ENCODE measurements at places on chromosomes 6 and 20.

GRCh38 chr20:8782804-8783203 lies 286.1 kb upstream of the PLCB4 start:
- DNase-seq: no peak

- DNase-seq: no peak
Observed at GRCh38 chr6:116562614-116563013, 8.7 kb upstream of the RWDD1 start.

- no peak for DNase-seq
Observed at GRCh38 chr6:42400061-42400760, 51.5 kb downstream of the TRERF1 start.

DNA sequence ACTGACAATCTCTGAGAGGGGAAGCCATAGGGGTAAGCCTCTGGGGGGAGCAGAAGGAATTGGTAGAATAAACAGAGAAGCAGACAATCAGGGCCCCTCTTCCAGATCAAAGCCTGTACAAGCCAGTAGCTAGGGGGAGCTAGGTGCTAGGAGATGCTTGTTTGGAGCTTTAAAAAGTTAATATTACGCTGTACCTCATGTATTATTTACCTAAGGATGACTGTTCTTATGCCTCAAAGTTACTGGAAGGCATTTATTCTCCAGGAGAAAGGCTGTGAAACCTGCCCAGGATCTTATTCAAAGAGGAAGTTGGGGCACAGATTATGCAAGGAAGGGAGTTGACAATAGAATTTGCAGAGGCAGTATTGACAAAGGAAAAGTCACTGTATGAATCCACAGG lies 111.8 kb upstream of the SLC35F1 start:
- DNase-seq: no peak

- DNase-seq: no peak
Observed at GRCh38 chr20:36744243-36744642, 1.6 kb downstream of the NDRG3 start.

- no peak for DNase-seq
Observed at GRCh38 chr6:104118274-104118673, 741.4 kb downstream of the HACE1 start.

DNA sequence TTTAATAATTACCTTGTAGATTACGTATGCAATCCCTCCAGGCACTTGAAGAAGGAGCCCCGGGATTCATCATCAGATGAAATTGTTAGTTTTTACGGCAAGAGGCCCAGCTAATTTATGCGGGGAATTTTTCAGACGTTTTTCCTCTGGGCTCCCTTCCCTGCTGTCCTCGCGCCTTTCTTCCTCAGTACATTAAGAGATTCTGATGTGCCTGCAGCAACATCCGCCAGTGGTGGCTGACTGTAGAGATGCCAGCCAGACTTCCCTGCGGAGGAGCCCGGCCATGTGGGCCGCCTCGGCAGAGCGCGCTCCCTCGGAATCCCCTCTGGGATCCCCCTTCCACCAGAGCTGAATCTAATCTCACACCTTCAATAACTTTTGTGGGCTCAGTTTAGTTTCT lies 46.4 kb upstream of the POU3F2 start:
- no peak for DNase-seq

DNA sequence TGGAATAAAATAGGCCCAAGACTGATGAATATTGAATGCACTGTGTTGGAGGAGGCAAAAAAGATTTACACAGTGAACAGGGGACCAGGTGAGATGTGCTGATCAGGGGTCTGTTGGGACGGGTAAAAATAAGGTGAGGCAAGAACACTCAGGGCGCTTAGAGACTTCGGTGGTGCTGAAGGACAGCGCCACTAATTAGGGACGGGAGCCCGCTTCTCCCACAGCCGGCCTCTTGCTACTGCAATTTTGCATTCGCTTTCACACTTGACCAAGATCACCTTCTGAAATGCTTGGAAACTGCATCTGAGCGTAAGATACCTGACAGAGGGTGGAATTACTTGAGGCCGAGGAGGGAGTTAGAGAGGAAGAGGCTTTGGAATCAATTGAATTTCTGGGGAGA lies 7.3 kb downstream of the TFAP2D start:
- DNase-seq: no peak

DNA sequence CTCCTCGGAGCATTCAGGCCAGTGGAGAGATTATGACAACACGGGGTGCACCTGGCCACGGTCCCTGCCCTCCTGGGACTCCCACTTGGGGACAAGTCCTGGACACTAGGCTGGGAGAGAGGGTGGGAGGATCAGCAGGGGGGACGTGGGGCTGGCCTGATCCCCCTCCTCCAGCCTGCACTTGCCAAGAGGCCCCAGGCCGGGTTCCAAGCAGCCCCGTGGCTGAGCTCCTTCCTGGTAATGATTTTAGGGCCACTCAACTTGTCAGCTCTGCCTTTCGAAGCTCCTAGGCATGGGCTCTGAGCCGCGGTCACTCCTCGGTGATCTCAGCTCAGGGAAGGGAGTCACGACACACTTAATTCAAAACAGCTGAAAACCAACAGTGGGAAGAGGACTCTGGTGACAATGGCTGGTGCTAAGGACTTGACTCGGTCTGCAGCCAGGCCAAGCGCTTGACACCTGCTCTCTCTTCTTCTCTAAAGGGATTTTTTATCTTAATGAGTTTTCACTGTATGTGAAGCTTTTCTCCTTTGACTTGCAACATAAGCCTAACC lies 161.7 kb downstream of the BMP7 start:
- no peak for DNase-seq

GRCh38 chr6:14132921-14133275 lies 15.3 kb downstream of the CD83 start:
- DNase-seq: no peak

DNA sequence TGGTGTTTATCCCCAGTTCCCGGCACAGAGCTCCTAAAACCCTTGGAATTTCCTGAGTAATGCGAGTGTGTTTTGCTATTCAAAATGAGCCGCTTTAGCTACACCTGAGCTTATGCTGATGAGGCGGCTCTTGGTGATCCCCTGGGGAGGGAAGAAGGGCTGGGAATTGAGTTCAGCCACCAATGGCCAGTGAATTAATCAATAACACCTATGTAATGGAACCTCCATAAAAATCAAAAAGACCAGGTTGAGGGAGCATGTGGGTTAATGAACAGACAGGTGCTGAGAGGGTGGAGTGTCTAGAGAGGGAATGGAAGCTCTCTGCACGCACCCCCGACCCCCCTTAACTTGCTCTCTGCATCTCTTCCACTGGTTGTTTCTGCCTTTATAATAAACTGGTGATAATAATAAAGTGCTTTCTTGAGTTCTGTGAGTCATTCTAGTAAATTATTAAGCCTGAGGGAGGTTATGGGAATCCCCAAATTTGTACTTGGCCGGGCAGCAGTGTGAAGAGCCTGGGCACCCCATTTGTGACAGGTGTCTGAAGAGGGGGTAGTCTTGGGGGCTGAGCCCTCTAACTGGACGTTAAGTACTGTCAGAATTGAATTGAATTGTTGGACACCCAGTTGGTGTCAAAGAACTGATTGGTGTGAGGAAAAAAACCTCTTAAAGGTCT lies 24.6 kb upstream of the SERPINB1 start:
- no peak for DNase-seq

DNA sequence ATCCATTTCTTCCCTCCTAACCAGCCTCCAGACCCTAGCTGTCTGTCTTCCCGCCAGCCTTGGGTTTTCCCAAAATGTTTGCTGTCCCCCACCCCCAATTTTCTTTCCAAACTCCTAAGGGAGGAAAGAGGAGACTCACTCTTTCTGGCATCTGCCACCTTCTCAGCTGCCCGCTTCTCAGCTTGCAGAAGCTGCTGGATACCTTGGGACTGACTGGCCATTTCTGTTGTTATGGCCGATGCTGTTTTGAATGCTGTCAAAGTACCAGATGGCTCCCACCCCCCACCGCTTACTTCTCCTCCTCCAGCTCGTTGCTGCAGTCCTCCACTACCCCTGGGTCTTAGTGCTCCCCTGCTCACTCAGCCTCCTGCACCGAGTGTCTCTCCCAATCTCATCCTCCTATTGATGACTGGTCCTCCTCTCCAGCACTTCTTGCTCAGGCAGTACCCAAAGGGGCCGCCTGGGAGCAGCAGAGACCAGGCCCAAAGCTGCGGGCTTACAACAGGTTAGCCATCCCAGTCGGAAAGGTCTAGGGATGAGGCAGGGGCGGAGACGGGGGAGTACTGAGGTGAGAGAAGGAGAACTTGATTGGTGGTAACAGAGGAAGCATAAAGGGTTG lies at the start of gene ATP6V1G2:
Gene ATP6V1G2, minus strand, starts transcription at position 270 of the 619 bp plus-strand sequence. Its CDS starts 49 bp downstream, at position 221.
- peak; percentile 91 for DNase-seq

DNA sequence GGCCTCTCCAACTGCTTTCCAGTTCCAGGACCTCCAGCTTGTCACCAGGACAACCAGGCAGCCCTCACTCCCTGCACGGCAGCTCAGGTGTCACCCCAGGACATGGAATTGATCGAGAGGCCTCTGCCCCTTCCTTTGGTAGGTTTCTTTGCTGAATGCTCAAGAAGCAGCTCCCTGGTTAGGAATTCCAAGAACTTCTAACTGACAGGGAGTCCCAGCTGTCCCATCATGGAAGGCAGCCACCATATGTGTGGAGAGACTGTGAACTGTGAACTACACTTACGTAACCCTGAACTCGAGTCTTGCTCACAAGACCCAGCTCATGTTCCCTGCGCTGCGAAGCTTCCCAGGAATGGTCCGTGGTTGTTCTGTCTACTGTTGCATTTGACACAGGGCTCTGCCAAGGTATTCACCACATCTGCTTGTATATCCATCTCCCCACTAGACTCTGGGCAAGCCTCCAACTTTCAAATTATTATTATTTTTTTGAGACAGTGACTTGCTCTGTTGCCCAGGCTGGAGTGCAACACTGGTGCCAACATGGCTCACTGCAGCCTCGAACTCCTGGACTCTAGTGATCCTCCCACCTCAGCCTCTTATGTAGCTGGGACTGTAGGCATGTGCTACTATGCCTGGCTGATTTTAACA lies 35.7 kb downstream of the MGME1 start:
- DNase-seq: no peak

- no peak for DNase-seq
Observed at GRCh38 chr6:169885831-169886230, 134.4 kb downstream of the ERMARD start.

- DNase-seq: no peak
Observed at GRCh38 chr20:46046588-46047310, 17.7 kb downstream of the SLC12A5 start.

GRCh38 chr20:3818155-3819151 lies 1.9 kb upstream of the AP5S1 start:
- peak; percentile 67 for DNase-seq

- DNase-seq: no peak
Observed at GRCh38 chr20:35985806-35986205, 17.4 kb downstream of the CNBD2 start.

DNA sequence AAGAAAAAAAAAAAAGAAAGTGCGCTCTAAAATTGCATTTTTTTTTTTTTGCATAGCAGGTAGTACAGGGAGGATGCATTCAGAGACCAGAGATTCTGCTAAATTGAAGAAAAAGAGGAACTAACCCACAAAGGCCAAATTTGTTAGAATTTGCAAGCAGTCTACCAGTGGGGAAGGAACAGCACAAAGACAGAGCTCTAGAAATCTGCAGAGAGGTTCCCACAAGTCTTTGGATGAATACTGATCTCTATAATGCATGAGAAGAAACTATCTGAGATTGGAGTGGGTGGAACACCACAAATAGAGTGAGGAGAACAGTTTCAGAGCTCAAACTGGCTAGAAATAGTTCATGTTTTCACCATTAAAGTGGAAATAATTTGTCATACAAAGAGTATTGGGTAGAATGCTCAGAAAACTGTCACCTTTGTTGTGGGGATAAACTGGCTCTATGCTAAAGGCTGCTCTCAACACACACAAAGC lies 79.6 kb upstream of the AHI1 start:
- no peak for DNase-seq

- no peak for DNase-seq
Observed at GRCh38 chr6:53161481-53162009, 12.9 kb upstream of the GCM1 start.

- no peak for DNase-seq
Observed at GRCh38 chr6:40535110-40535818, 51.9 kb downstream of the LRFN2 start.

DNA sequence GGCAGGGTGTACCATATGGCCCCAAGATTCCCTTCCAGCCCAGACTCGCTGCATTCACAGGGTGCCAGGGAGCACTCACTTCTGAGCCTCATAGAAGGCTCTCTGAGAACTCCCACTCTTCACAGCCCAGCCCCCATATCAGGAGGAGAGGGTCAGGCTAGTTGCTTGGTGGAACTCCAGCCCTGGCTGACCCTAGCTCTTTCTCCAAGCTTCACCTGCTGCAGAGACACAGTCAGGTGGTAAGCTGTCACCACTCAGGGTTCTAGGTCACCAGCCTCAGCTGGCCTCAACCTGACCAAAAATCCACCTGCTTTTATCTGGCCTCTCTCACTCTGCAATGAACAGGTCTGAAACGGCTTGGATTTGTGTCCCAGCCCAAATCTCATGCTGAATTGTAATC lies 162.7 kb upstream of the MLN start:
- DNase-seq: peak; percentile 35
